Keratinocyte (primary cell): ENCODE measurements at places on chromosomes 7 and 10. TPM values are rescaled to one million over a fixed set of nuclear protein-coding genes. Genes with fewer than 3 reads are reported as not detected.

DNA sequence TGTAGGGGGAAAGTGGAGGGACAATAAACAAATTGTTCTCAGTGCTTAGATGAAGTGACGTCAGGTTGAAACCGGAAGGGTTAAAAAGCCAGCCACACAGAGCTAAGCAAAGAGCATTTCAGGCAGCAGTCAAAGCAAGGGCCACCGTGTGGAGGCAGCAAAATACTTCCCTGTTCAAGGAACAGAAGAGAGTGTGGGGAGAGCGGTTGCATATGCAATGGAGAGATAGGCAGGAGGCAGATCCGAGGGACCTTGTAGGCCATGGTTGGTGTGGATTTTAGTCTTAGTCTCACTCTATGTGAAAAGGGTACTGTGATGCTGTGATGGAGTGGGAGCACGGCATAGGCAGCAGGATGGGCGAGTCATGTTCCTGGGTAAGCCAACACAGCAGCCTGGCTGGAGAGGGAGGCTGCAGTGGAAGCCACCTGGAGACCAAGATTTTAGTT is 3.8 kb upstream of the STN1 start:
- no peaks in the 10 kb centered on the region for H3K36me3 ChIP-seq
- no peak for DNase-seq
- H3K4me1 ChIP-seq = peaks cover 30% of the 10 kb centered on the region
- H3K27ac ChIP-seq = no peak overlapping the region
- H3K4me3 ChIP-seq = no peak overlapping the region

DNA sequence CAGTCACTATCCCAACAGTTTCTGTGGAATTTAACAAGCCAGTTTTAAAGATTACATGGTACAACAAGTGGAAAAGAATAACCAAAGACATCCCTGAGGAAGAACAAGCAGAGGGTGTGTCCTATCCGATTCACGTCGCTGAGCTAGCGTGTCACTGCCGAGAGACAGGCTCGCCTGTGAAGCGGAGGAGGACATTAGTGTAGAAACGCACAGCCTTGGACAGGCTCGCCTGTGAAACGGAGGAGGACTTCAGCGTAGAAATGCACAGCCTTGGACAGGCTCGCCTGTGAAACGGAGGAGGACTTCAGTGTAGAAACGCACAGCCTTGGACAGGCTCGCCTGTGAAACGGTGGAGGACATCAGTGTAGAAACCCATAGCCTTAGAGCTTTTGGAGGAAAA is 52.7 kb upstream of the INPP5A start:
- H3K27ac ChIP-seq = no peak overlapping the region
- no peak for DNase-seq
- peaks cover 2% of the 10 kb centered on the region for H3K27me3 ChIP-seq
- H3K4me1 ChIP-seq = peaks cover 12% of the 10 kb centered on the region

DNA sequence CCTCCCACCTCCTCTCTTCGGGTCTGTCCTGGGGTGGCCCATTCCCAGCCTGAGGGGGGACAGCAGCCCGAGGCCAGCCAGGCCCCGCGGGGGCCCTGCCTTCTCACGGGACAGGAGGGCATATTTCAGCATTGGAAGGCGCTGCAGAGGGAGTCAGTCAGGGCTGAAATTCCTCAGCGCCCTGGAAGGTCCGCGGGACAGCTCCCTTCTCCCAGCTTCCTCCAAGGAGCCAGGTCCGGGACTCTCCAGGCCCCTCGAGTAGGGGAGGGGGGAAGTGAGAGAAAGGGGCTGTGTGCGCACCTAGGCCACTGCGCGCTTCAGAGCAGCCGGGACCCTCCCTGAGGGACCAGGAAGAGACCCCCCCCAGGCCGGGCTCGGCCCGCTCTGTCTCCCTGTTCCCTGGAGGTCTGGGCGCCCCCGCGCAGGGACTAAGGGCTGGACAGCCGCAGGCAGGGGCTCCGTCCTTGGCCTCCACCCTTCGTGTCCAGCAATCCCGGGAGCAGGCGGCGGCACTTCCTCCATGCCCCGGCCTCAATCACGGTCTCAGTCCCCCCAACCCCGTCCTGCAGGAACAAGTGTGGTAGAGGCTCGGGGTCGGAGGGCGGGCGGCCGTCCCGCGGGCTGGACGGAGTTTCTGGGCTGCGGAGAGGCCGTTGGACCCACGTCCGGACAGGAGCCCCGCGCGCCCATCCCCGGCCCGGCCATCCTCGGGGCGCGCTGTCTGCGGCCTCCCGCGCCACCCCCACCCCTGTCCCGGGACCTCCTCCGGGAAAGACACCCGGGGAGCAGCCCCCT is 6.0 kb upstream of the ELFN1 start:
- H3K27ac ChIP-seq = no peak overlapping the region
- no peak for DNase-seq
- H3K4me3 ChIP-seq = no peak overlapping the region
- peaks cover 59% of the 10 kb centered on the region for H3K27me3 ChIP-seq
- no peaks in the 10 kb centered on the region for H3K36me3 ChIP-seq

Gene COBL
- 4.4 to 6.5 TPM (median 4.5 TPM) in 3 replicates for polyA plus RNA-seq

Gene NKX2-3
- polyA plus RNA-seq = not detected in 3 replicates

Gene SUGCT
- polyA plus RNA-seq = 69.5 to 134 TPM (median 126 TPM) in 3 replicates

GRCh38 chr7:158468181-158468580 is 119.4 kb downstream of the PTPRN2 start:
- no peaks in the 10 kb centered on the region for H3K36me3 ChIP-seq
- no peak for DNase-seq
- H3K27ac ChIP-seq = no peak overlapping the region
- H3K27me3 ChIP-seq = no peaks in the 10 kb centered on the region

GRCh38 chr10:8054494-8055407 is at the start of gene GATA3:
TSS of gene GATA3 (plus strand) at chr10:8054688. CDS start at chr10:8055656, 968 bp downstream.
- peaks cover 24% of the 10 kb centered on the region for H3K4me1 ChIP-seq
- DNase-seq = peak; percentile 60
- H3K27me3 ChIP-seq = no peaks in the 10 kb centered on the region
- H3K4me3 ChIP-seq = peak within 1 kb of the TSS; percentile 87
- H3K36me3 ChIP-seq = peaks cover 5% of the 10 kb centered on the region
- peak within 1 kb of the TSS; percentile 87 for H3K27ac ChIP-seq

DNA sequence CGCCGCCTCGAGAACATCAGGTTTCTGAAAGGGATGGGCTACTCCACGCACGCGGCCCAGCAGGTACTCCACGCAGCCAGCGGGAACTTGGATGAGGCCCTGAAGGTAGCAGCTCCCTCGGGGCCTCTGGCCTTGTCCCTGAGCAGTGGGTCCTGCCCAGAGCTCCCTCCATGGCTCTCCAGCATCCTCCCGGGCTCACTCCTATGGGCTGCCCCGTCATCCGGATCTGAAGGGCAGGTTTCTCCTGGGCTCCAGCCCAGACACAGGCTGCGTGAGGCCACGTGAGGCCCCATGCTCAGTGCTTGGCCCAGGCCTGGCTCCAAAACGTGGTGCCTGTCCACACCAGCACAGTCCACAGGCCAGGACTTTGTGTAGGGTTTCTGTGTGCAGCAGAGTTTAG is 32.5 kb downstream of the NUB1 start:
- no peaks in the 10 kb centered on the region for H3K27me3 ChIP-seq
- peaks cover 3% of the 10 kb centered on the region for H3K36me3 ChIP-seq
- no peaks in the 10 kb centered on the region for H3K4me1 ChIP-seq
- no peak overlapping the region for H3K4me3 ChIP-seq
- no peak overlapping the region for H3K27ac ChIP-seq
- no peak for DNase-seq

Gene GPR85
- polyA plus RNA-seq = 1.6 to 2.0 TPM (median 2.0 TPM) in 3 replicates

Gene KIAA1217
- polyA plus RNA-seq = 8.0 to 12.6 TPM (median 10.4 TPM) in 3 replicates

Gene OPN1SW
- not detected in 3 replicates for polyA plus RNA-seq

Gene RBP3
- not detected in 3 replicates for polyA plus RNA-seq

GRCh38 chr7:43364391-43364790 is 218.5 kb upstream of the STK17A start:
- no peaks in the 10 kb centered on the region for H3K4me1 ChIP-seq
- H3K4me3 ChIP-seq = no peak overlapping the region
- no peak for DNase-seq
- H3K27ac ChIP-seq = no peak overlapping the region
- no peaks in the 10 kb centered on the region for H3K36me3 ChIP-seq
- H3K27me3 ChIP-seq = no peaks in the 10 kb centered on the region

GRCh38 chr7:116706668-116707126 is 34.7 kb downstream of the MET start:
- H3K36me3 ChIP-seq = peaks cover 3% of the 10 kb centered on the region
- peak overlapping the region; percentile 79 for H3K27ac ChIP-seq
- H3K4me1 ChIP-seq = peaks cover 93% of the 10 kb centered on the region
- H3K4me3 ChIP-seq = peak overlapping the region; percentile 63
- no peaks in the 10 kb centered on the region for H3K27me3 ChIP-seq
- DNase-seq = peak; percentile 56

Gene PAPOLB
- not detected in 3 replicates for polyA plus RNA-seq

Gene FAM221A
- 0.71 to 0.93 TPM (median 0.73 TPM) in 3 replicates for polyA plus RNA-seq

DNA sequence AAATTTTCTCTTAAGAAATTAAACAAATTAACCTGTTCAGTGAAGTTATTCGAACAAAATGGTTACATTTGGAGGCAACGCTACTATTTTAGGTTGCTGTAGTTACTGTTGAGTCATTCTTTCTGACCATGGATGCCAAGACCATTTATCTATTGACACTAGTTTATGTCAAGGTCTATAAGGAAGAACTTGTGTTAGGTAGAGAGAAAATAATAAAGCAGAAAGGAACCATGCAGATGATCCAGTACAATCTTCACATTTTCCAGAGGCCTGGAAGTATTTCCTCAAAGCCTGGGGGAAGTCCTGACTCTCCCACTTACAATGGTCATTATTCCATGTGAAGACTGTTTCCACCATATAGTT is 608.0 kb upstream of the GALNT17 start:
- no peaks in the 10 kb centered on the region for H3K27me3 ChIP-seq
- no peak overlapping the region for H3K27ac ChIP-seq
- H3K4me3 ChIP-seq = no peak overlapping the region
- H3K36me3 ChIP-seq = no peaks in the 10 kb centered on the region
- DNase-seq = no peak

- H3K4me3 ChIP-seq = no peak overlapping the region
- no peaks in the 10 kb centered on the region for H3K4me1 ChIP-seq
- H3K27me3 ChIP-seq = peaks cover 3% of the 10 kb centered on the region
- DNase-seq = no peak
- no peaks in the 10 kb centered on the region for H3K36me3 ChIP-seq
Observed at GRCh38 chr10:112857493-112857892, 92.6 kb upstream of the TCF7L2 start.

DNA sequence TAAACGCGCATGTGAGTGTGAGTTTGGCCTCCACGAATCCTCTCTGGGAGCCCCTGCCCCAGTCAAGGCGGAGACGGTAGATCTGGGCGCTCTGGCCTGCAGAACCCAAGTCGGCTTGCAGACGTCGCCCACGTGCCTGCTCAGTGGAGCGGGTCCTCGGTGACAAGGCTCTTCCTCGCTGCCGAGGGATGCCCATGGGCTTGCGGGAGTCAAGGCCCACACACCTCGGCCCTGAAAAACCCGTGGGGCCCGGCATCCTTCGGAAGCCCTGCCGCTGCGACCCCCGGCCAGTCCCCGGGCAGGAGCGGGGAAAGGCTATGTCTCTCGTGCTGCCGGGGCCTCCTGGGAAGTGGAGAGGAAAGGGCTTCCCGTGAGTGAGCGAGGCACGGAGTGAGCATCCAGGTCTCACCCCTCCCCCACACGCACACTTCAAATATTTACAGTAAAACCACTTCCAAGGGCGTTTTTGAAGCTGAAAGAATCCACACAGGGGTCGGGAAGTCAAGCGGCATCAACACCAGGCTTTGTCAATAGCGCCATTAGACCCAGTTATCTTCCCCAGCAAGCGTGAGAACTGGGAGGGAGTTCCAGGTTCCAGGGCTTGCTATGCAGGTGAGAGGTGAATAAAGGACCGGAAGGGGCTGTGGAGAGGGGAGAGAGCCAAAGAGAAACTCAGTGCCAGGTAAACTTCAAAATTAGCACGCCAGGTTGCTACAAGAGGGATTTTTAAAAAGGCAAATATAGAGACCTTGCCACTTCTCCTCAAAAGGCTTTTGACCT is 1.1 kb upstream of the MNX1 start:
- peaks cover 89% of the 10 kb centered on the region for H3K27me3 ChIP-seq
- H3K27ac ChIP-seq = no peak overlapping the region
- peaks cover 8% of the 10 kb centered on the region for H3K4me1 ChIP-seq
- DNase-seq = no peak
- H3K36me3 ChIP-seq = no peaks in the 10 kb centered on the region
- H3K4me3 ChIP-seq = peak overlapping the region; percentile 59

GRCh38 chr10:33749067-33749735 is 414.7 kb upstream of the NRP1 start:
- no peaks in the 10 kb centered on the region for H3K27me3 ChIP-seq
- H3K27ac ChIP-seq = no peak overlapping the region
- H3K36me3 ChIP-seq = no peaks in the 10 kb centered on the region
- H3K4me1 ChIP-seq = no peaks in the 10 kb centered on the region
- H3K4me3 ChIP-seq = no peak overlapping the region

- H3K27me3 ChIP-seq = no peaks in the 10 kb centered on the region
- peaks cover 7% of the 10 kb centered on the region for H3K4me1 ChIP-seq
- no peak for DNase-seq
- no peaks in the 10 kb centered on the region for H3K36me3 ChIP-seq
- no peak overlapping the region for H3K4me3 ChIP-seq
Observed at GRCh38 chr7:111074071-111074747, 16.7 kb upstream of the LRRN3 start.

GRCh38 chr10:96609510-96609909 is 22.7 kb upstream of the TM9SF3 start:
- H3K27ac ChIP-seq = no peak overlapping the region
- H3K4me1 ChIP-seq = no peaks in the 10 kb centered on the region
- no peak overlapping the region for H3K4me3 ChIP-seq

Gene LRRTM3
- not detected in 3 replicates for polyA plus RNA-seq

DNA sequence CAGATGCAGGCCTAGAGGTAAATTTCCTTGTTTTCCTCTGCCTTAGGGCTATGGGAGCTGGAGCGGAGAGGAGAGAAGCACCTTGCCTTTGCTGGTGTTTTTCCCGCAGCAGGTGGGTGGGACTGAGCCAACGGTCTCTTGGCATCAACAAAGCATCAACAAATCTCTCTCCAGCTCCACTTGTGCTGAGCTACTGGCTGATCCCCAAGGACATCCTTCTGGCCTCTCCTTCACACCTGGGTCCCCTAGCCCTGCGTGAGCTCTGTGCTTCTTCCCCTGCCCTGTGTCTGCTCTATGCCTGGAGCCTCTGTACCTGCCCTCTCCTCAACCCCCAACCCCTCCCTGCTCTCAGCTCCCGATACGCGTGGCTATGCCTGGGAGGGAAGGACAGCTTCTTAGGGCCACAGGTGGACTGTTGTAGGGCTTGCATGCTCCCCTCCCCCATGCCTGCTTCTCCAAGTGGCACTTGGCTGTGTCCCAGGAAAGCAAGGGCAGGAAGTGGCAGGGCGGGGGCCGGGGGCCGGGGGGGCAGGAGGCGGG is 3.2 kb upstream of the CLDN4 start:
- no peaks in the 10 kb centered on the region for H3K27me3 ChIP-seq
- no peaks in the 10 kb centered on the region for H3K36me3 ChIP-seq
- DNase-seq = no peak
- H3K4me3 ChIP-seq = no peak overlapping the region
- H3K27ac ChIP-seq = peak overlapping the region; percentile 16

Gene GPER1
- 0.05 to 0.21 TPM (median 0.08 TPM) in 3 replicates for polyA plus RNA-seq

DNA sequence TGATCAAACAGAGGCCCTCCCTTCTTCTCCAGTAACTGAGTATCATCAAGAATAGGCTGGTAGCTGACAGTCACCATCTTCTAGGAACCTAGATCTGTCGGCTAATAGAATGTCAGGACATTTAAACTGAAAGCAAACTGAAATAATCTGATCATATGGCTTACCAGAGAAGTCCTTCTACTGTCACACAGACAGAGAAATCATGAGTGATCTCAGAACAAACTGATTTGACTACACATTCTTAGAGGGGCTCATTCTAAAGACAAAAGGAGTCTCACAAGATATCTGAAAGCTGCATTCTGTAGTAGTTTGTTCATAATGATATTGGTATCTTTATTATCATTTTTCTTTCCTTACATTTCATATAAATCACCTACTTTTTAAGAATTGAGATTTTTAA is 130.9 kb upstream of the ADCY1 start:
- no peaks in the 10 kb centered on the region for H3K27me3 ChIP-seq
- peaks cover 12% of the 10 kb centered on the region for H3K4me1 ChIP-seq
- DNase-seq = no peak
- H3K4me3 ChIP-seq = no peak overlapping the region
- no peaks in the 10 kb centered on the region for H3K36me3 ChIP-seq
